ENCODE measurements at places on chromosomes 16 and 17. TPM values are rescaled to one million over a fixed set of nuclear protein-coding genes. Genes with fewer than 3 reads are reported as not detected.

Gene BRICD5
- total RNA-seq, result 1.2 TPM

DNA sequence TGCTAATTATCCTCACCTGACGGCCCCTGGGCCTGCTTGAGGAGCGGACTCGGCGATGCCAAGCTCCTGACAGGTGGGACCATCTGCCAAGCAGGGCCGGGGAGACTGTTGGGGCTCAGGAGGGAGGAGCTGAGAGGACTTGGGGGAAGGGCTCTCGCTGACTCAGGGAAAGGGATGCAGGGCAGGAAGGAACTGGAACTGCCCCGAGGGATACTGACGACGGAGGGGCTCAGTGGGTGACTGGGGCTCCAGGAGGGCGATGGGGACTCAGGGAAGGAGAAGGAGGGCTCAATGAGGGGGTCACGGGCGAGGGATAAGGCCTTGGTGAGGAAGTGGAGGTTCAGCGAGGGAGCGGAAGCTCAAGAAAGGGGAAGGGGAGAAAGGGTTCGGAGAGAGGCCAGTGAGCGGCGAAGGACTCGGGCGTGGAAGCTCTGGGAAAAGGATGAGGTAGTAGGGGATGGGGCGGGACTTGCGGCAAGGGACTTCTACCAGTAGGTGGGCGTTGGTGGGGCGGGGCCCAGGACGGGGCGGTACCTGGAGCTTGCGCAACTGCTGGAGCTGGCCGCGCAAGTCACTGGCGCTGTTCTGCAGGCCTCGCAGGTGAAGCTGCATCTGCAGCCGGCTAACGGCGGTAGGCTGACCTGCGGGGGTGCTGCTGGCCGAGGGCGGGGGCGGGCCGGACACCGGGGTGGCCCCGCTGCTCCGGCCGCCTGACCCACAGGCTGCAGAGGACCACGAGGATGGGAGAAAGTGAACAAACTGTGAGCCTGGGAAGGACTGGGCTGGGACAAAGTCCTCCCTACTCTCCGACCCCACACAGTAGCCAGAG is 46.5 kb downstream of the SRCIN1 start:
- DNase-seq, result no peak

GRCh38 chr16:57258910-57259475 is 13.9 kb downstream of the ARL2BP start:
- no peak for DNase-seq

DNA sequence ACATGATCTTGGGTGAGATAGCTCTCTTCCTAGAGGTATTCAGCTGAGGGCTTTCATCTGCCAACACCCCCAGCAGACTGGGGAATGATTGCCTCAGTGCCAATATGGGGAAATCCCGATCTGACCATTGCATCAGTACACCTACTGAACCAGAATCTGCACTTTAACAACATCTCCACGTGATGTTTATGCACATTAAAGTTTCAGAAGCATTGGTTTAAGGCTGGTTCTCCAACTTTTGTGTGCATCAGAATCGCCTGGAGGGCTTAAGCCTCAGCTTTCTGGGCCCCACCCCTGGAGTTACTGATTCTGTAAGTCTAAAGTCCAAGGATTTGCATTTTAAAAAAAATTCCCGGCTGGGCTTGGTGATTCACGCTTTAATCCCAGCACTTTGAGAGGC is 123.6 kb upstream of the MED13 start:
- no peak for DNase-seq

Data from esophagus muscularis mucosa (tissue), 4 donors.